ENCODE measurements at places on chromosomes 3 and 15. TPM values are rescaled to one million over a fixed set of nuclear protein-coding genes. Genes with fewer than 3 reads are reported as not detected.
A peak's percentile ranks its signal among the peaks of the same experiment; 100 is the strongest.

The FYCO1 gene
- total RNA-seq, result 13.7 TPM

The B3GALNT1 gene
- 0.56 TPM for total RNA-seq

The SCAANT1 gene
- not detected for total RNA-seq

The PRR20G gene
- not detected for total RNA-seq

The CPN2 gene
- total RNA-seq, result not detected

The MUC20 gene
- total RNA-seq, result 0.73 TPM

- peaks cover 25% of the 10 kb centered on the region for H3K4me1 ChIP-seq
- no peak overlapping the region for H3K27ac ChIP-seq
- no peak for DNase-seq
- H3K36me3 ChIP-seq, result peaks cover 3% of the 10 kb centered on the region
- H3K4me3 ChIP-seq, result no peak overlapping the region
- no peaks in the 10 kb centered on the region for H3K27me3 ChIP-seq
Measured at GRCh38 chr15:73600413-73601335, 32.5 kb downstream of the NPTN start.

DNA sequence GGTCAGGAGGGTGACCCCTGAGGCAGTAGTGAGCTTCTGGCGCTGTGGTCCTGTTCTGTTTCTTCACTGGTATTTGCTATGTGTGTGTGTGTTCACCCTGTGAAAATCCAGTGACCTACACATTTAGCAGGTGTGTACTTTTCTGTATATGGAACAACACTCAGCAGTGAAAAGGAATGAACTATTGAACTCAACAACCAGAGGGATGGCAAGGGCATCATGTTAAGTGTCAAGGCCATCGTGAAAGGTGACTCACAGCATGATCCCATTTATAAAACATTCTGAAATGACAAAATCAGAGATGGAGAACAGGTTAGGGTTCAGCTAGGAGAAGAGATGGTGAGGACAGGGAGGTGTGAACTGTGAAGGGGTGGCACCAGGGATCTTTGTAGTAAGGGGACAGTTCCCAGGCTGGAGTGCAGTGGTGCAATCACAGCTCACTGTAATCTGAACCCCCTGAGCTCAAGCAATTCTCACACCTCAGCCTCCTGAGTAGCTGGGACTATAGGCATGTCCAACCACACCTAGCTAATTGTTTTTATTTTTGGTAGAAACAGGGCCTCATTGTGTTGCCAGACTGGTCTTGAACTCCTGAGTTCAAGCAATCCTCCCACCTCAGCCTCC lies 10.0 kb upstream of the RAB43 start:
- H3K27me3 ChIP-seq, result no peaks in the 10 kb centered on the region
- H3K4me3 ChIP-seq, result no peak overlapping the region
- H3K4me1 ChIP-seq, result peaks cover 7% of the 10 kb centered on the region
- no peak for DNase-seq
- peaks cover 32% of the 10 kb centered on the region for H3K36me3 ChIP-seq
- no peak overlapping the region for H3K27ac ChIP-seq

- peaks cover 1% of the 10 kb centered on the region for H3K27me3 ChIP-seq
- no peaks in the 10 kb centered on the region for H3K36me3 ChIP-seq
- no peak overlapping the region for H3K27ac ChIP-seq
- DNase-seq, result no peak
- H3K4me1 ChIP-seq, result peaks cover 5% of the 10 kb centered on the region
Measured at GRCh38 chr3:53592862-53593261, 98.5 kb downstream of the CACNA1D start.

DNA sequence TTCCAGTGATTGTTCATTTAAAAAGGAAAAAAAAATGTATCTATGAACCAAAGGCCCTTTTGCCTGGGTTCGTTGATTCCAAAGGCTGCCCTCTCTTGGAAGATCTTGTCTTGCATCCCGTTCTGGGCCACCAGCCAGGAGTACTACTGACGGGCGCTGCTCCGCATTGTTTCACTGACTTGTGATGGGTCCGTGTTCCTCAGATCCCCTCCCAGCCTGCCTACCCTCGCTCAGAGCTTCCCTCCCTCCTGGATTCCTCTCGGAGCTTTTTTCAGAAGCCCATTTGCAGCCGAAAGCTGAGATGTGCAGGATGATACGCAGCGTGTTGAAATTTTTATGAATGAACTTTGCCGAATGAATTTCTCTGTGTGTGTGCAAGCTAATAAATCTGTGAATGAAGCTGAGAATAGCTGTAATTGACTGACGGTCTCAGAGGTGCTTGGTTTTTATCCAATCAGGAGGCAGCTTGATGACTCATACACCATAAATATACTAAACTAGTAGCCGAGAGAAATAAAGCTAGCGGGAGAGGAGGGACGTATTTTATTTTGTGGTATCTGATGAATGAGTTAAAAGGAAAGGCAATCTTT lies at the start of gene SHC4:
TSS of gene SHC4 (minus strand) at position 396 of the 590 bp plus-strand sequence. CDS start 904 bp downstream, outside the sequence.
- peaks cover 25% of the 10 kb centered on the region for H3K27me3 ChIP-seq
- H3K4me1 ChIP-seq, result peaks cover 32% of the 10 kb centered on the region
- DNase-seq, result no peak
- H3K4me3 ChIP-seq, result peak within 1 kb of the TSS; percentile 61
- no peak within 1 kb of the TSS for H3K27ac ChIP-seq
- no peaks in the 10 kb centered on the region for H3K36me3 ChIP-seq

DNA sequence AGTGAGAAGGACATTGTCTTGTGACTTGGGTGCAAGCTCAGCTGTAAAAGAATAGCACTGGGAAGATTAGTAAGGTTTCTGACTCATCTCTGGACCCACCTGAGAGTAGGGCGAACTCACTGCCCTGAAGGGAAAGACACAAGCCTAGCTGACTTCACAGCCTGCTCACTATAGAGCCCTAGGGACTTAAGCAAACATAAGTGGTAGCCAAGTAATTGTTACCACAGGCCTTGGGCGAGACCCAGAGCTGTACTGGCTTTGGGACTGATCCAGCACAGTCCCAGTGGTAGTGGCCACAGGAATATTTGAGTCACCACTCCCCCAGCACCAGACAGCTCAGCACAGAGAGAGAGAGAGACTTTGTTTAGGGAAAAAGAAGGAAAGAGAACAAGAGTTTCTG lies 429.9 kb downstream of the TBL1XR1 start:
- H3K27me3 ChIP-seq, result no peaks in the 10 kb centered on the region
- DNase-seq, result no peak
- no peaks in the 10 kb centered on the region for H3K36me3 ChIP-seq

DNA sequence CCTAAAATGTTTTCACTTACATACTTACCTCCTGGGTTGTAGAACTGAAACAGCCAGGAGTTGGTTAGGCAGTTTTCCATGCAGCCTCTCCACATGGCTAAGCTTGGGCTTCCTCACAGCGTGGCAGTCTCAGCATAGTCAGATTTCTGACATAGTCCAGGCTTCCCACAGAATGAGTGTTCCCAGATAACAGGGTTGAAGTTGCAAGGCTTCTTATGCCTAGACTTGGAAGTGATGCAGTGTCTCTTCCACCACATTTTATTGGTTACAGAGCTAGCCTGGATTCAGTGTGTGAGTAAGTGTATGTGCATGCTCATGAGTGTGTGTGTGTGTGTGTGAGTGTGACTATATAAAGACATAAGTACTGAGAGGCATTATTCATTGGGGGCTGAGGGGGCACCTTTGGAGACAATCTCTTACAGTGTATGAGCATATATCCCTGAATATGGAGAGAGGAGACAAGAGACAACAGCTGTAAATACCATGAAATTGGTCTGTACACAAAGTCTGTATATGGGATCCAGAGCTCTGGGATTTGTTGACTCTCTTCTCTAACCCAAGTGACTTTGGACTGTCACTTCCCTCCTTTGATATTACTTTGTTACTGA lies 78.1 kb downstream of the ZNF621 start:
- H3K4me3 ChIP-seq, result no peak overlapping the region
- no peak overlapping the region for H3K27ac ChIP-seq
- H3K36me3 ChIP-seq, result no peaks in the 10 kb centered on the region
- no peaks in the 10 kb centered on the region for H3K4me1 ChIP-seq
- no peak for DNase-seq

DNA sequence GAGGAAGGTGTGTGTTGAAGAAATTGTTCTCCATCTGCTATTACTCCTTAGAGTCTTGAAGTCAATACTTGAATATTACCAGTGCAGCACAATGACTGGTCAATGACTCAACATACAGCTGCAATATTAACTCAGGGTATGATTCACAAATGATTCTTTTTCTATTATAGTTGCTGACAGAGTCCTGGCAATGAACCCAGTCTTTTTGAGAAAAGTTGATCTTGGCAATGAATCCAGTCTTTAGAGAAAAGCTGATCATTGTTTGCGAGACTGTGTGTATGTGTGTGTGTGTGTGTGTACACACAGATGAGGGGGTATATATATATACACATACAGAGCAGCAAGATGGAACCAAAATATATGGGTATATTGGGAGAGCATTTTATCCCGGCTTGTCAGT lies 315.1 kb downstream of the ZNF385D start:
- H3K27ac ChIP-seq, result no peak overlapping the region
- no peaks in the 10 kb centered on the region for H3K27me3 ChIP-seq
- no peak for DNase-seq

DNA sequence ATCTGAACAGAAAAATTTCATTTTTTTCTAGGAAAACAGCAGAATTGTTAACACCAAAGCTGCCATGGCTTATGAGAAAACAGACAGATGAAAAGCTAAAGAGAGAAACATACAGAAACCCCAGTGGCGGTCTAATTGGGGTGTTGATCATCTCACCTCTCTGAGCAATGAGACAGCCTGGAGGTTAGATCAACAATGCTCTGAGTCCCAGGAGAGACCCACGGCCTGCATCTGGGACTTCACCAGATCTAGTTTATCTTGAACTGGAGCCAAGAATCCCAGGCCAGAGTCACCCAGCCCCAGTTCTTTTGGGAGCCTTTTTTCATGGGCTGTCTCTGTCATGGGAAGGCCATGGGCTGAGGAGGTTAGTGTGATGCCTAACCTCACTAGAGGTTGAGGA lies 3.5 kb upstream of the GALNT15 start:
- no peaks in the 10 kb centered on the region for H3K4me1 ChIP-seq
- no peak for DNase-seq
- no peaks in the 10 kb centered on the region for H3K36me3 ChIP-seq
- no peak overlapping the region for H3K27ac ChIP-seq

GRCh38 chr15:60647246-60647645 lies 168.3 kb upstream of the ICE2 start:
- H3K36me3 ChIP-seq, result no peaks in the 10 kb centered on the region
- H3K27ac ChIP-seq, result no peak overlapping the region
- DNase-seq, result no peak
- H3K4me3 ChIP-seq, result no peak overlapping the region
- no peaks in the 10 kb centered on the region for H3K27me3 ChIP-seq

- H3K36me3 ChIP-seq, result no peaks in the 10 kb centered on the region
- no peak overlapping the region for H3K4me3 ChIP-seq
- no peak for DNase-seq
Measured at GRCh38 chr3:196689941-196690660, 21.9 kb downstream of the CEP19 start.
